Diencephalon (tissue), 1 donor: ENCODE measurements at places on chromosomes 11 and 22. TPM values are rescaled to one million over a fixed set of nuclear protein-coding genes. Genes with fewer than 3 reads are reported as not detected.

RAG2 gene
- not detected for total RNA-seq

RBX1 gene
- total RNA-seq: 73.8 TPM

KLHL35 gene
- 23.8 TPM for total RNA-seq

TRIM49 gene
- total RNA-seq: 0.23 TPM

IL18 gene
- total RNA-seq: 1.8 TPM

SLC22A9 gene
- not detected for total RNA-seq

IL17REL gene
- 0.69 TPM for total RNA-seq

MIOX gene
- not detected for total RNA-seq

NAALADL1 gene
- total RNA-seq: 4.2 TPM

C11orf52 gene
- 0.69 TPM for total RNA-seq

ROM1 gene
- 2.8 TPM for total RNA-seq

MYOD1 gene
- total RNA-seq: not detected

TP53I11 gene
- 13.8 TPM for total RNA-seq

MRTFA gene
- 28.8 TPM for total RNA-seq

MS4A15 gene
- total RNA-seq: not detected
